Erythroblast (primary cell): ENCODE measurements at places on chromosomes 13 and 19.
A peak's percentile ranks its signal among the peaks of the same experiment; 100 is the strongest.

- no peak for DNase-seq
Measured at GRCh38 chr19:18204394-18205199, 755 bp upstream of the RAB3A start.

GRCh38 chr19:35889370-35890112 lies 10.8 kb downstream of the NFKBID start:
- no peak for DNase-seq

DNA sequence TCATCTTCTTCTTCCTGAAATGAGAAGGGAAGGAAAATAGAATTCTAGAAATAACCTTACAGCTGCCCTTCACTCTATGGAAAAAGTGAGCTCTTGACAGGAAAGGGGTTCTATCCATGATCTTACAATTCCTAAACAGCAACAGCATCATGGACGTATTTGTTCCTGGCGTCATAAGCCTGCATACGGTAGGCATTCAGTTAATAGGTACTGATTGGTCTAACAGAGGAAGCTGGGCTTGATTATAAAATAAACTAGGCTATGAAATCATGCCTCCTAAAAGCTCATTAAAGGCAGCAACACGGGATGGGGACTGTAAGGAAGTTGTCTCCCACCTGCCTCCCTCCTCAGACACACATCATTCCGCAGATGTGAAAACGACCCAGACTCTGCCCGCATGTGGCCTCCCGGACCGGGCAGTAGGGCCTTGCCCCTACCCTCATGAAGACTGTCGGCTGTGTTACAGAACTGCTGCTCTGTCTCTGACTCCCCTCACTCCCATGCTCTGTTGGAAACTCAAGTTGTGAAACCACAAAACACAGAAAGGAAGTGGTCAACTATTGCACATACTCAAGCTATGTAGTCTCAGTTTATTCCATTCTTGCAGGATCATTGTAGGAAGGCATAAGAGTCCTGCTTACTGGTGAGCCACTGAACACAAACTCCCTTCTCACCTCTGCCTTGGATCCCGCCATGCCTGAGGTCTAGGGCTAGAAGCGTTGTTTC lies 129.8 kb downstream of the DLEU7 start:
- no peak for DNase-seq

DNA sequence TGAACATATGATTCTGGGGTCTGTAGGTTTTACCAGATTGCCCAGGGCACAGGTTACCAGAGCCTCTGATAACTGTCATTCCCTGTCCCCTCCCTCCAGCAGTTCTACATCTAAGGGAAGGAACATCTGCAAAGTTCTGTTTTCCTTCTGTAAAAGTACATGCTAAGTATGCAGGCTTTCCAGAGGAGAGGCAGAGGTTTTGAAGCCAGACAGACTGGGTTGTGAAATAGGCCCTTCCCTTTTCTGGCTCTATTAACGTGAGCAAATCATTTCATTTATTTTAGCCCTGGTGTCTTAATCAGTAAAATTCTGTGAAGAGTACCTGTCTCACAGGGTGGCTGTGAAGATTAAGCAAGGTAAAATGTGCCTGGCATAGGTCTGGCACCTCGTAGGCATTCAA lies 66.1 kb upstream of the C1QTNF9 start:
- DNase-seq, result no peak

- peak; percentile 81 for DNase-seq
Measured at GRCh38 chr19:48745208-48745995, 1.3 kb downstream of the IZUMO1 start.

- no peak for DNase-seq
Measured at GRCh38 chr13:59348617-59349016, 815.1 kb downstream of the DIAPH3 start.

- peak; percentile 92 for DNase-seq
Measured at GRCh38 chr19:49363268-49364082, at the start of gene DKKL1. Gene DKKL1, plus strand, starts transcription at chr19:49363877. Its CDS starts 122 bp downstream, at chr19:49363999.

DNA sequence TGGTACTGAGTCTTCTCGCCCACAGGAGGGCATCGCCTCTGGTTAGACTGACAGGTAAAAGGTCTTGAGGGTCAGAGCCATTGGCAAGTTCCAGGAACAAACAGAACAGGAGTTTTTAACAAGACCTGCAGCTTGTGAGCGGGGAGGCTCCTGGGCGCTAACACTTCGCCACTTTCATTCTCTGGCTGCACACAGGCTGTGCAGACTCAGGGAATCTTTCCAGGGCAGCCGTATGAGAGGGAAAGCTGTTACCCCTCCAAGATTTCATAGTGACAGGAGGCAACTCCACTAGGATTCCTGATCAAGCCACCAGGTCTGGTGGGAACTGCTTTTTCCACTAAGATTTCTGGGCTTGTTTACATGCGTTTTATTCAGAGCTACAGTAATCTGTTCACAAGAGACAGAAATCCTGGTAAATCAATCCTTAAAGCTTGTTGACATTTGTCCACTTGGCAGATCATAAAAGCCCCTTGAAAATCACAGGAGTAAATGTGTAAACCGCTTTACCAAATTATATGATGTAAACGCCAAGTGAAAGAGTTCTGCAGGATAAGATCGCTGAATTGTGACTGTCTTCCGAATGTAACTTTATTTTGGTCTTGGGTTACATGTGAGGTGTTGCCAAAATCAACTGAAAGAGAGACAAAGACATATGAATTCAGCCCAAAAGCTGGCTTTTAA lies 190.6 kb downstream of the MZT1 start:
- DNase-seq, result no peak

- peak; percentile 76 for DNase-seq
Measured at GRCh38 chr19:4233282-4233853, 4.0 kb downstream of the EBI3 start.

DNA sequence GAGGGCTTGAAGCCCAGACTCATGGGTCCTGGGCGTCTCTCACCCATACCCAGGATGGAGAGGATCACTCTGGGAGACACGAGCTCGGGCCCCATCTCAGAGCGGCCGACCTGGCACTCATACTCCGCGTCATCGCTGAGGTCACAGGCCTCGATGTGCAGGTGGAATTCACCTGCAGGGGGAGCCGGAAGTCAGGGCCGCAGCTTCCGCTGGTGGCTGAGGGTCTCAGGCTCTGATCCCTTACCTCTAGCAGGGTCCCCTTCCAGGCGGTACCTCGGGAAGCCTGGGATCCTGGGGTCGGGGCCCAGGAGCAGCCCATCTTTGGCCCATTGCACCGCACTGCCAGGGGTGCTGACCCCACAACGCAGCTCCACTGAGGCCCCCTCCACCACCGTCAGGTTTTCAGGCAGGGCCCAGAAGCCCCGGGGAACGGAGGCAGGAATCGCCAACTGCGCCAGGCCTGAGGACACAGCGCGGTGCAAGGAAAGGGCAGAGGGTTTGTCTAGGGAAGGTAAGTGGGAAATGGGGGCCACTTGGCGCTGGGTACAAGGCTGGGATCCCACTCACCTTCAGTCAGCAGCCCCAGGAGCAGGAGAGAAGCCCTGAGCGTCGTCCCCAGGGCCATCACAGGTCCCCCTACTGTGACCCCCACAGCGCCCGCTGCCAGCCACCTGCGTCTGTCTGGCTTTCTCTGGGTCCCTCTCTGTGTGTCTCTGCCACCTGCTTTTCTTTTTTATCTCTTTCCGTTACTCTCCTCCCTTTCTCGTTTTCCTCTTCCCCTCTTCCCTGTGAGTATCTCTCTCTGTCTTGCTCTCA lies 883 bp downstream of the NPHS1 start:
- DNase-seq, result no peak

DNA sequence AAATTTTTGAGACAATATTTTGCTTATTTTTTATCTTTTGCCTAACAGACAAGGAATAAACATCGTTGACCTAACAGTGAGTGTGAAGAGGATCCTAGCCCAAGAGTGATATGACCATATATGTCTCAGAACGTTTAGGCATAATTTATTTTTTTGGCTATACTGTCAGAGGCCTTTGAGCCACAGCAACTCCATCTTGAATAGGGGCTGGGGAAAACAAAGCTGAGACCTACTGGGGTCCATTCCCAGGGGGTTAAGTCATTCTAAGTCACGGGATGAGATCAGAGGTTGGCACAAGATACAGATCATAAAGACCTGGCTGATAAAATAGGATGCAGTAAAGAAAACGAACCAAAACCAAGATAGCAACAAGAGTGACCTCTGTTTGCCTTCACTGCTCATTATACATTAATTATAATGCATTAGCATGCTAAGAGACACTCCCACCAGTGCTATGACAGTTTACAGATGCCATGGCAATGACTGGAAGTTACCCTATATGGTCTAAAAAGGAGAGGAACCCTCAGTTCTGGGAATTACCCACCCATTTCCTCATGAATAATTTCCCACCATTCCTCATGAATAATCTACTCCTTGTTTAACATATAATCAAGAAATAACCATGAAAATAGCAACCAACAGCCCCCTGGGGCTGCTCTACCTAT lies 510.9 kb upstream of the PCDH9 start:
- no peak for DNase-seq

GRCh38 chr13:74015137-74015536 lies 119.1 kb downstream of the KLF12 start:
- DNase-seq, result no peak

GRCh38 chr13:85662186-85662585 lies 137.0 kb downstream of the SLITRK6 start:
- no peak for DNase-seq

- DNase-seq, result no peak
Measured at GRCh38 chr13:94079876-94080275, 399.6 kb downstream of the DCT start.

GRCh38 chr13:107367258-107367657 lies 799.3 kb upstream of the ARGLU1 start:
- no peak for DNase-seq

DNA sequence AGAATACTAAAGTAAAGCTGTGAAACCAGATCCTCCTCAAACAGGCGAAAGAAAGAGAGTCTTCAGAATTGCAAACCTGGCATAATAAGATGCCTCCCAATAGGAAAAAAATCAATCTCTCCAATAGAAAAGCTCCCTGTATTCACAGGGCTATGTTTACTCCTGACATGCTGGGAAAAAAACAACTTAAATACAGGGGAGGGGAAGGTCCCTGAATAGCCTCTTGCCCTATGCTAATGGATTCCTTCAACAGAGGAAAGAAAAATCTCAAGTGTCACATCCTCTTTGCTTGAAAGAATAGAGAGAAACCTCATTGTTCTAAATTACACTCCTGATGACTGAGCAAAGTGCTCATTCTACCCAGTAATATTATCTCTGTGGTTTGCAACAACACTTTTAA lies 1271.1 kb upstream of the PRR20A start:
- DNase-seq, result no peak

GRCh38 chr19:10420444-10421239 lies at the start of gene PDE4A:
Gene PDE4A, plus strand, starts transcription at chr19:10420538. Its CDS starts 227 bp downstream, at chr19:10420765.
- DNase-seq, result peak; percentile 74

GRCh38 chr13:75395066-75395465 lies 86.9 kb downstream of the TBC1D4 start:
- no peak for DNase-seq

DNA sequence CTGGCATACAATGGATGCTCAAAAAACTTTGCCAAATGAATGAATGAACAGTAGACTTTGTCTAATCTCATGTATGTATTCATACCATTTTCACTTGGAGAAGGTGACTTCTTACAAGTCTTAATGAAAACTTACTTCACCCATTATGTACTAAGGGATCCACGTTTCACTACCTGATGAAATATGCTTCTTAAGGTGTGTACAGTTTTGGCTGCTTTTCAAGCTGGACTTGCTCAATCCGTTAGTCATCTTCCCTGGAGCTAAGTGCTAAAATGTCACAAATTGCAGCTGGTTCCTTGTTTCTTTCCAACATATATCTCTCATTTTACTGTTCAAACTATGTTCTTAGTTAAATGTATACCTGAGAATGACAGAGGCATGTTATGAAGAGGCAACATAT lies 4.2 kb upstream of the CCNA1 start:
- no peak for DNase-seq

GRCh38 chr13:44040818-44041100 lies 161.1 kb downstream of the LACC1 start:
- DNase-seq, result no peak

- DNase-seq, result peak; percentile 83
Measured at GRCh38 chr13:42110410-42111155, 62.1 kb downstream of the DGKH start.

DNA sequence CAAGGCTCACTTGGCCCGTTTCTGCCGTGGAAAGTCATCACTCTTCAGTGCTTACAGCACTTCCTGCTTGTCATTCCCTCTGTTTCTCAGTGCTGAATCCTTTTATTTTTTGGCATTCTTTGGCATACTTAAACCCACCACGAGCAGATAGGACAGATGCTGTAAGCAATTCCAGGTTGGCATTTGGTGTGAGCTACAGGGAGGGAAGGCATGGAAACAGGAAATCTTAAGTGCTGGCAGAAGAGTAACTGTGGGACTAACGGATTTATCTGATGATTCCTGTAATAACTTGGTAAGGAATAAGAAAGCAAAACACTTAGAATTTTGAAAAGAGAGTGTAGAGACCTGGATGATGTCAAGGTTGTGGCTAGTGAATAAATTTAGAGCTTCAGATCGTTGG lies 273.4 kb downstream of the GPC6 start:
- no peak for DNase-seq

- no peak for DNase-seq
Measured at GRCh38 chr13:66532146-66532545, 698.0 kb downstream of the PCDH9 start.

- no peak for DNase-seq
Measured at GRCh38 chr13:21967871-21968270, 297.0 kb downstream of the FGF9 start.

GRCh38 chr13:98300956-98301641 lies 124.0 kb upstream of the RNF113B start:
- no peak for DNase-seq

GRCh38 chr13:30991922-30992321 lies 59.5 kb downstream of the TEX26 start:
- DNase-seq, result no peak

- DNase-seq, result no peak
Measured at GRCh38 chr13:91228940-91229339, 118.5 kb upstream of the MIR17HG start.

GRCh38 chr19:54287456-54287855 lies 6.5 kb upstream of the LILRB2 start:
- DNase-seq, result no peak

DNA sequence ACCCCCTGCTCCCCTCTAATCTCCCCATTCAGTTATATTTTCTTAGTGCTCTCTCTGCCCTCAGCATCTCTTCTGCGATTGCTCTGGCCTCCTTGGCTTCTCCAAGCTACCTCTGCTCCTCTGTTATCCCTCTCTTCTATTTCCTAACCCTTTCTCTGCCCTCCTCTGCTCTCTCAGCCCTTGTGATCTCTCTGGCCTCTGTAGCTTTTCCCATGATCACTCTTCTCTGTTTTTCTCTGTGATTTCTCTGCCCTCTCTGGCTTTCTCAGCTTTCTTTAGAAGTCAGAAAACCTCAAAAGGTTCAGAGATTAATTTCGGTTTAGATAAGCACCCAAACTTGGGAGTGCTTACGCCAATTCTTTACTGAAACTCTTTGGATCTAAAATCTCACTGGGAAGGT lies 795.0 kb downstream of the DIAPH3 start:
- DNase-seq, result no peak

GRCh38 chr13:71619096-71619495 lies 247.9 kb downstream of the DACH1 start:
- no peak for DNase-seq
